H54 (cell line): ENCODE measurements at places on chromosomes 13 and 19.

GRCh38 chr19:50509366-50509765 lies 1.6 kb downstream of the JOSD2 start:
- no peak for DNase-seq

- DNase-seq: no peak
These were observed 24.9 kb upstream of the PNMA8B start for GRCh38 chr19:46520616-46521015.

- DNase-seq: no peak
These were observed 71.2 kb downstream of the MYO16 start for GRCh38 chr13:108700422-108701170.

DNA sequence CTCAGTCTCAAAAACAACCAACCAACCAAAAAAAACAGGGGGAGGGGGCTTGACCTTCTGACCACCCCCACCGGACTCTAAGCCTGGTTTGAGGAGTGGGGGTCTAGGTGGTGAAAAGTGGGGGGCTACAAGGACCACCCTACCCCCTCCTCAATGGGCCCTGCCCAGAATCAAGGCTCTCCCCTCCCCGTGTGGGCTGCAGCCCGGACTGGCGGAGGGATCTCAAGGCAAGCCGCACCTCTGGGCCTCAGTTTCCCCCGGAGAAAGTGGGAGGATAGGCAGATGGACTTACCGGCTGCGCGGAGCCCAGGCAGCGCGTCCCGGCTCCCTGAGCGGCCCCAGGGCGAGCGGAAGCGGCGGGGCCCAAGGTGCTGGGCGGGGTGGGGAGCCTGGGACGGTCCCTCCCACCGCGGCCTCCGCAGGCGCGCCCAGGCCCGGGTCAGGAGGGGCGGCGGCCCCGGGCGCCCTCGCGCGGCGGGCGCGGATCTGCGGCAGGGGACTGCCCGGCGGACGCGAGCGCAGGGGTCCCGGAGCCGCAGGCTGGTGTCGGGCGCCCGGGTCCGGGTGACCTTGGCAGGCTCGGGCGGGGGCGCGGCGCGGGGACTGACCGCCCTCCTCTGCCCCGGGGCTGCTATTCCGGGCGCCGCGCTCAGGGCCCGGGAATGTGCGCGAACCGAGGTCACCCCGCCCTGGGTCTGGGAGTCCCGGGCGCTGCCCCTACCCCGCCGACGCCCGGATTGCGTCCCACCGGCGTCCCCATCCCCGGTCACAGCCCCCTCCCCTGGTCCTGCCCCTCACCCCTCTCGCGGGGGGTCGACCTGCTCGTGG lies at the start of gene ADAMTSL5:
ADAMTSL5 (minus strand) TSS at position 349 of the 828 bp plus-strand sequence. CDS start 2,076 bp downstream, outside the sequence.
- peak; percentile 86 for DNase-seq

GRCh38 chr19:13117176-13117771 lies 734 bp upstream of the TRMT1 start:
- no peak for DNase-seq

GRCh38 chr19:6035026-6035425 lies 57.1 kb upstream of the RANBP3 start:
- no peak for DNase-seq

- DNase-seq: no peak
These were observed 62.2 kb downstream of the DNAJC15 start for GRCh38 chr13:43085545-43085944.

DNA sequence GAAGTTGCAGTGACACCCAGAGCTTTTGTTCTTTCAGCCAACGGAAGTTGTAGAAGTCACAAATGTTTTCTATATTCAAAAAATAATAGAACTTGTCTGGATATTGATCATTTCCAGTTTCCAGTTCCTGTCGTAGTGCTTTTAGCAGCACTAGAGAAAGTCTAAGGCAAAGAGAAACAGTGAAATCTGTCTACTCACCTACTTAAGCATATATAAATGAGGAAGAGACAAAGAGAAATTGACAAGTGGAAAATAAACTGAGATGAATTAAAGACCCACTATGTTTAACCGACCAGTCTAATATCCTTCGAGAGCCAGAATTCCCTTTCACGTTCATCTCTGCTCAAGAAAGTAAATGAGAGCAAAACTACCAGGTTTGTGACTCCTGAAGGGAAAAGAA lies 36.7 kb downstream of the DACH1 start:
- no peak for DNase-seq

DNA sequence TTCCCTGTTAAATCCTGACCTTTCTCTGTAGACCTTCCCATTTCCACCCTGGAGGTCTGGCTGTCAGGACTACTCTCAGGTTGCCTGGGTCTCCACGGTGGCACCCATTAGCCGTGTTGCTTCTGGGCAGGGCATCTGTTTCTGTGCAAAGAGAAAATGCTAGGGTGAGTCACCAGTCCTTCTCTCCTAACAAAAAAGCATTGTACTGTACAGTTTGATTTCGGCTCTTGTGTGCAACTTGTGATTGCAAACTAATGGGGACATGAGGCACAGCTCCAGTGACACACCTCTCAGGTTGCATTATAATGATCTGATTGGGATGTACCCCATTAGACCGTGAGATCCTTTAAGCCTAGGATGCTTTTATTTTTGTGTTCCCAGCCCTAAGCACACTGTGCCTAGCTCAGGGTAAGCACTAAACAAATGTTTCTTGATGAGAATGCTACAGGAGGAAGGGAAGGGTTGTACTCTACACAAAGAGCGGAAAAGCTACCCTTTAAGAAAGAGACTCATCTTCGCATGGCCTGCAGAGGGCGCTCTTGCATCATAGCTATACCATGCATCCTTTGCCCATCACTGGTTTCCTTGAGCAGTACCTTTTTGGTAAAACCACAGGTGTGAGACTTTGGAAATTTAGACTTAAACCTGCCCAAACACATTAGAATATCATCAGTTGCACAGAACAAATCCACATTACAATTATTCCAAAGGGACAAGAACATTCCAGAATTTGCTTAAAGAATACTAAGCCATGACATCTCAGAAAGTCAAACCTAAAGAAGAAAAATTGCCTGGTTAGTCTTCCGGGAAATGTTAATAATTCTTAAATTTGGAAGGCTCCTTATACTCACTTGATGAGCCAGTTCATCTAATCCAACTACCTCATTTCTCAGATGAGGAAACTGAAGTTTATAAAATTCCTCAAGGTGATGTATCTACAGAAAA lies 20.3 kb upstream of the TRIM13 start:
- peak; percentile 29 for DNase-seq

- peak; percentile 1 for DNase-seq
These were observed 134.1 kb downstream of the LACC1 start for GRCh38 chr13:44013758-44014291.

- peak; percentile 67 for DNase-seq
These were observed 12.8 kb downstream of the IER2 start for GRCh38 chr19:13162724-13163608.

DNA sequence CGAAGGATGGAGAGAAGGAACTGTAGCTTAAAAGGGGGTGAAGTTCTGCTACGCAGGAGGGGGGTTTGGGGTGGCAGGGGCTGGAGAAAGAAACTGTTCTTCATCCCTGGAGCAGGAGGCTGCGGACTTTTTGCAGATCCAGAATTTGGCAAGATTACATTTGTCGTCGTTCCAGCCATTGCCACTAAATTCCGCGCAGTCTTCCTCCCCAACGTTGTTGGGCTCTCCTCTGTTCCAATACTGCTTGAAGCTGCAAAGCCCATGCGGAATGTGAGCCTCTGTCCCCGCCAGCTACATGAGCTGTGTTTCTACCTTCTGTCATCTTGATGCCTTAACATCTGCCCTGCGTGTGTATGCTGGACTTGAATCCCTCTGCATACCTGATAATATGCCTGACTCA lies 4.3 kb downstream of the CD209 start:
- no peak for DNase-seq
